ENCODE measurements at places on chromosomes 4 and X.

- DNase-seq: no peak
Measured at GRCh38 chr4:185504098-185505047, 30.9 kb downstream of the PDLIM3 start.

DNA sequence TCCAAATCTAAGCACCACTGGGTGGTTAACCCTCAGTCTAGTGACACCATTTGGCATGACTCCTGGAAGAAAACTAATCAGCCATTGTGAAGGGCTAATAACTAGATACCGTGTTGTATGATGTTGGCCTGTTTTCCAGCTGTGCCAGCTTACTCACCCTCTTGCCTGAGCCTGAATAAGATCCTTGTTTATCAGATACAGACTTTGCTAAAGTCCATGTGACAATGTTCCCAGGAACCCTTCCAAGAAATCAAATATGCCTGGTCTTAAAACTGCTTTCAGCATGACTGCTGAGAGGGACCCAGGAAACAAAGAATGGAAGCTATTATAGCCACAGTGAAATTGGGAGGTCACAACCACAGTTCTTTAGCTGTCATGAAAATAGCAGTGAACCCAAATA is 640.8 kb upstream of the INTU start:
- DNase-seq: no peak

DNA sequence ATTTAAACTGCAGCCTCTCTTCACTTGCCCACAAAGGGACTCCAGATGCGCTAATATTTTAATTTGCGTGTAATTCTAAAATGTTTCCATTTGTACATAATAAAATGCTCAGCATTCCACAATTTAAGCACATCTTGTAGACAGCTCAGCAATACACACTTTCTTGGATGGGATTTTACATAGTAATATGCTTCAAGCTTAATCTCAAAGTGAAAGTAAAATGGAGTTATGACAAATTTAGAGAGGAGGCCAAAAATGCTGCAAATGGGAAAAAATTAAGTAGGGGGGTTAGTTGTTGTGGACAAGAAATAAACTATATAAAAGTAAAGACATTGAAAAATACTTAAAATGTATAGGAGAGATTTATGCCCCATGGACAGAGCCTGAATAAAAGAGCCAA is 149.1 kb downstream of the FBXO8 start:
- DNase-seq: no peak

DNA sequence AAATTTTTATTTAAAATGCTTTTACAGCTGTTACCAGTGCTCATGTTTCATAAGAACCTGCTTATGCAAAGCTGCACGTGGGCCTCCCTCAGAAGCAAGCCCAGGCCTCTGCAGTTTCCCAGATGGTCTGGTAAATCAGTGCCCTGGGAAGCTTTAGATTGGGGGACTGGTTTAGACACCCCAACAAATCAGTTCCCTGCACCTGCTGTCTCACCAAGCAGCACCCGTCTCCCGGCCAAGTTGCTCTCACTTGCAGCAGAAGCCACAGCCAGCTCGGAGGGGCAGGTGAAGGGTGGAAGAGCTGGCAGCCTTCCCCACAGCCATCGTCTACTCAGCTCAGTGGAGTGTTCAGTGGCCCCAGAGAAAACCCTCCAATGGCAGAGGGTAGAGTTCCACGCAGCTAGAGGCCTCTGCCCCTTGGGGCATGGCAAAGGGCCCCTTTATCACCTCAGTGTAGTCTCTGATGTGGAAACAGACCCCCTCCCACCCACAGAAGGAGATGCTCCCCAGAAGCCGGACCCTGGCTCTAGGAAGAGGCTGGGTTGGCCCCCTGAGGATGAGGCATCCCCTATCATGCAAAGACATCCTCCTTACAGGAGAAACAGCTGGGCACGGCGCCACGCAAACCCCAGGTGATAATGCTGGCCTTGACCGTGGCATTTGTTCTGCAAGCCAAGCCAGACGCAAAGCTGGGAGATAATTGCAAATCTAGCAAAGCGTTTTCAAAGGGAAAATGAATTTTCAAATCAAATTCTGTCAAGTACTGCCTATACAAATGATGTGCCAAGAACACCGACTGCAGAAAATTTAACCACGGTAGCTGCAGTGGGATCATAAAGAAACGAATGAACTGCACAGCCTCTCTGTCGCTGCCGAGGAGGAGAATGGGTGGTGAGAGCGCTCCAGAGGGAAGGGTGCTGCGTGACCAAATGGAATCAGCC is 51.9 kb downstream of the ZFYVE28 start:
- DNase-seq: no peak

DNA sequence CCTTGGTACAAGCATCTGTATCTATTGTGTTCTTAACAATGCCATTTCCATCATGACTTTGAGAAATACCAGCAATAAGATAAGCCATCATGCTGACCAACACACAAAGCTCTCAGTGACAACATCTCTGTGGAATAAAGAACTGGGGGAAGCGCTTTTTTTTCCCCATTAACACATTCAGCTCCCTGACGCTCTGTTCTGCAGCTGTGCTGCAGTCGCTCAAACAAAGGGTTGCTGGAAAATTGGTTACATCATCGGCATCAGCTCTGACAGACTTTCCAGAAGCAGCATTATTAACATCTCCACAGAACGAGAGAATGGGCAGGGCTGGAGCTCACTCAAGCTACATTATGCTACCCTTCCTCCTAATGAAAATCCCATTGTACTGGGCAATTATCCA is 39.9 kb downstream of the DCX start:
- no peak for DNase-seq

DNA sequence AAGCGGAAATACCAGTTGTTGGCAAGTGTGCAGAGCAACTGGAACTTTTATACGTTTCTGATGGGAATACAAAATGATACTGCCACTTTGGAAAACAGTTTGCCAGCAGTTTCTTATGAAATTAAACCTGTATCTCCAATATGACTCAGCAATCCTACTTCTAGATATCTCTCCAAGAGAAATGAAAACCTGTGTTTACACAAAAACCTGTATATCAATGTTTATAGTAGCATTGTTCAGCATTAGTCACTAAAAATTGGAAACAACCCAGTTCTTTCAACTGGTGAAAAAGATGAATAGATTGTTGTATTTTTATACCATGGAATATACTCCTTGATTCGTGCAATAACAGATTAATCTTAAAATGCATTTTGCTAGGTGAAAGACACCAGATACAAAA is 26.8 kb downstream of the ATP7A start:
- DNase-seq: no peak

- no peak for DNase-seq
Measured at GRCh38 chrX:124250835-124251437, 81.5 kb upstream of the TEX13D start.

DNA sequence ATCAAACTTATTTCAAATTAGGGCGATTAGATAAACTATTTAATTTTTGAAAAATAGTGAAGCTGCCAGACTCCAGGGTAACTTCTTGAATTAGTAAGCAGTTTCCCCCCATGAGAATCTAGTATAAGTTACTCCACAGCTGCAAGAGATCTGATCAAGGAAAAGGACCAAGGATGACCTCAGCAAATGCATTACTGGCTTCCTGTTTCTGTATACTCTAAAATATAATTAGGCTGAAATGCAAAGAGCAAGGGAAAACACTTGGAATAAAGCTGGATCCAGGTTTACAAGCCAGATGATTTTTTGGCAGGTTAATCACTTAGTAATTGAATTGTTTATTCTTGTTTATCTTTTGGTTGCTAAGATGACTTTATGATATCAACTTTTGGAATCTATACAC is 13.4 kb upstream of the P2RY10 start:
- no peak for DNase-seq

DNA sequence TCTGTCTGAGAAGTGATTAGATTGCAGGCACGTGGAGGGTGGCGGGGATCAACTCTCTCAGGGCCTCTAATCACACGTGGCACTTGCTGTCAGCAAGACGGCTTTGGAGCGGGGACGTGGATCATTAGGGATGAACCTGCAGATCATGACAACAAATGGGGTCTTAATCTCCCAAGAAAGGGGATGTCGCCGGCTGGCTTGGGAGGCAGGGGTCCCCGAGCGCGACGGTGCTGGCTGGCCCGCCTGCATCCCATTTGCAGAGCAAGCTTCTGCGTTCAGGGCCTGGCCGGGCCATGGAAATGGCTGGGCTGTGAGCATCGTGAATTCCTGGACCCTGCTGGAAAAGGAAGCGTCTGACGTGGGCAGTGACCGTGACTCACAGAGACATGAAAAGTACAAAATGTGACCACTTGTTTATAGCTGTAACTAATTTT is 85.1 kb upstream of the SHOX start:
- DNase-seq: no peak

- DNase-seq: no peak
Measured at GRCh38 chr4:156578005-156578404, 393.6 kb downstream of the PDGFC start.

GRCh38 chr4:186931519-186931918 is 207.9 kb upstream of the FAT1 start:
- DNase-seq: no peak

DNA sequence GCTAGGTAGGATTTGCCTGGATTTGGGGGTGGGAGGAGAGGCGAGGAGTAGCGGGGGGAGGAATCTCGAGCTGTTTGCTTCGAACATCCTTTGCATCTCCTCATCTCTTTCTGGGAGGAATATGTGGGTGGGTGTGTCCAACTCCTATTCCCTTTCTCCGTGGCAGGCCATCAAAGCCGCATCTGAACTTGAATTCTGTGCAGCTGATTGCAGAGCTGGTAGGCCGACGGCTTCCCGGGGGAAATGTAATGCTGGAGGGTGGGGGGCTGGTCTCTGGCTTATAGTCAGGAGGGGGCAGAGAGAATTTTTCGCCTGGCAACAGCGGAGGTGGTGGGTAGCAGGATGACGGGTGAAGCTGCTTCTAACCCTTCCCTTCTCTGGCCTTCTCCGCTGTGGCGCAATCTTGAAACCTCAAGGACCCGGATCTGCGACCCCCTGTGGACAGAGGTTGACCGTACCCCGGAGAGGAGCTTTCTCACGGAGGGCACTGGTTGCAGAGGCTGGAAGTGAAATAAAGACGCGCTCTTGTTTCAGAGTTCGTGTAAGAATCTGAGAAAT is 628 bp downstream of the ZCCHC12 start:
- no peak for DNase-seq

GRCh38 chr4:156497486-156497885 is 474.1 kb downstream of the PDGFC start:
- no peak for DNase-seq

DNA sequence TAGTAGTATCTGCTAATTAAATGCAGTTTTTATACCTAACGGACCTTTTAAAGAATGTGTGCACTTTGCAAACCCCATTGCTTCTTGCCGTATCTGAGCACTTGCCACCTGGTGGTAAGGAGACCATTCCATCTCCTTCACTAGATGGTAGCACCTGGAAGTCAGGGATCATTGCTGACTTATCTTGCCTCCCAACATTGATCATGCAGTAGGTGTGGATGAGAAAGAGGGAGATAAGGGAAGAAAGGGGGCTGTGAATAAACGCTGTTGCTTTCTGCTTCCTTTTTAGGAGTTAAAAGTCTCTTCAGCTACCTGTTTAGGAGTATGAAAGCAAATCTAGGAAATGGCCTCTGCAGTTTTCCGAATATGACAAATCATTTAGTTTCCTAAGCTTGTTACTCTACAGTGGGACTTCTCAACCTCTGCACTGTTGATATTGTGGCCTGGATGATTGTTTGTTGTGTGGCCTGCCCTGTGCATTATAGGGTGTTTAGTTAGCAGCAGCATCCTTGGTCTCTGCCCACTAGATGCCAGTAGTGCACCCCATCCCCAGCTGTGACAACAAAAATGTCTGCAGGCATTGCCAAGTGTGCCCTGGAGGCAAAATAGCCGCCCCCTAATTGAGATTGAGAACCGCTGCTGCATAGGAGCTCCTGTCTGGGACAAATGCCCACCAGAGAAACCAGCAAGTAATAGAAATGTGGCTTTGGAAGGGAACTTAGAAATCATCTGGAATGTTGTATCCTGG is 38.8 kb downstream of the GAB1 start:
- DNase-seq: peak; percentile 33

GRCh38 chrX:23062359-23062758 is 62.6 kb downstream of the DDX53 start:
- DNase-seq: no peak

GRCh38 chr4:51868449-51868847 is 25.5 kb downstream of the DCUN1D4 start:
- DNase-seq: no peak

DNA sequence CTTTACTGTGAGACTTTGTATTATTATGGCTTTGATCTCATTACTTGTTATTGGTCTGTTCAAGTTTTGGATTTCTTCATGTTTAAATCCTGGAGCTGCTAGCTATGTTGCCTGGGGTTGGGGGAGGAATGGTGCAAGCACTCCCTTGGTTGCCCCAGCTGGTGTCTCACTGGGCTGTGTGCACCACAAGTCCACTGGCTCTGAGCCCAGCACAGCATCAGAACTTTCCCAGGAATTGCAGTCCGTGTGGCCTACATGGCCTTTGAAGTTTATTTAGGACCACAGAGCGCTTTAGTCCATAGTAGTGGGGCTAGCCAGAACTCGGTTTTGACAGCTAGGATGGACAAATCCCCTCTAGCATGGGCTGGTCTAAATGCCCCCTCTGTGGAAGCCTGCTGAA is 278.8 kb upstream of the RPS6KA3 start:
- no peak for DNase-seq

DNA sequence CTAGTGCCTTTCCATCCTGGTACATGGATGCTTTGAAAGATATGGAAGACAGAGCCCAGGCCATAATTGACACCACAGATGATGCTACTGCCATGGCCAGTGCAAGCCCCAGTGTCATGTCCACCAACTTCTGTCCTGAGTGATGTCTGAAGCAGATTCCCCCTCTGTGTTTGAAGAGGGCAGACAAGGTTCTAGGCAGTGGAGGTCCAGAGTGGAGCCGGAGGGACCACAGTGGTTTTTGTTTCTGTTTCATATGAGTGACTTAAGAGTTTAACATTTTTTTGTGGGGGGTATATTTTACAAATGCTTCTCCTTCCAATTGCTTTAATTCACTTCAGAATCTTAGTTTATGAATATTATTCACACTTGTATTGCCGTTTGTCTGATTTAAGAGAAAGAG is 6.0 kb upstream of the MAGEC1 start:
- no peak for DNase-seq

- peak; percentile 14 for DNase-seq
Measured at GRCh38 chrX:40570346-40571093, 10.2 kb upstream of the ATP6AP2 start.

GRCh38 chr4:123505095-123506010 is 108.8 kb downstream of the SPRY1 start:
- DNase-seq: peak; percentile 42

GRCh38 chr4:76799718-76800117 is 98.2 kb downstream of the SOWAHB start:
- DNase-seq: no peak

DNA sequence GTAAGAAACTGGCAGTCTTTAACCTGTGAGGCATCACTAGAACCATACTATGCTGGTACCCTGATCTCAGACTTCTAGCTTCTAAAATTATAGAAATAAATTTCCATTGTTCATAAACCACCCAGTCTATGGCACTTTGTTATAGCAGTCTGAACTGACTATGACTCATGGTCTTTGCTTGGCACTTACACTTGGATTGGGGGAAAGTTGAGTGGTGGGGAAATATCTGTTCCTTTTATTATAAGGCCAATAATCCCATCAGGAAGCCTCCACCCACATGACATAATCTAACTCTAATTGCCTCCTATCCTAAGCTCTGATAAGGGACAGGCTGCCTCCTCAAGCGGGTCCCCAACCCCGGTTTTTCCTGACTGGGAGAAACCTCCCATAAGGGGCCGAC is 61.4 kb upstream of the PACRGL start:
- DNase-seq: no peak
